CD4-positive, alpha-beta T cell treated with Interleukin-6 for 4 hours (primary cell): ENCODE measurements at places on chromosomes 2 and 18.

- DNase-seq = no peak
Measured at GRCh38 chr2:233901884-233902283, 15.3 kb upstream of the TRPM8 start.

DNA sequence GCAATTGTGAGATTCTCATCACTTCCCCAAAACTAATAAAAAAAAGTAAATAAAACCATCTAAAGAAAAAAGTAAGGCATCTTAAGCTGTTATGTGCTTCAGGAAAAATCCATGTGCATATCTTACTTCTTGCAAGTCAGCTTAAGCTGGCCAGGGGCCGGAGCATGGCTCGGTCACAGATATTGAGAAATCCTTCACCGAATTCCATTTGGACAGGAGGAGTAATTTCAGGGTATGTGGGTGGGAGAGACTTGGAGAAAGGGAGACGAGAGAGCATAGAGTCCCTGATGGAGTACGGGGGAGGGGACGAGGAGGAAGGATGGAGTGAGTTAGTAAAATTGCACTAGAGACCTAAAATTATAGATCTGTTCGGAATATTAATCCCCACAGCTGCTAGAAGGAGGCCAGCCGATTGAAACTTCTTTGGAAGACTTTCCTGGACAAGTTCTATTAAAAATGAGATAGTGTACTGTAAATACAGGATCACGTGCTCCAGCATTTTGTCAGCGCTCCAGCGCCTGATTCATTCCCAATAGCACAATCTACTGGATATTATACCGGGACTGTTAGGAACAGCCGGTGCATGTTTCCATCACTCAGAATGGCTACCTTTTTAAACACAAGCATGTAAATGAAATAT, 438.5 kb downstream of the ZNF516 start:
- no peak for DNase-seq

- DNase-seq = no peak
Measured at GRCh38 chr18:31513189-31513935, 15.4 kb downstream of the DSG2 start.

GRCh38 chr18:42517896-42518295, 562.9 kb downstream of the PIK3C3 start:
- DNase-seq = no peak

DNA sequence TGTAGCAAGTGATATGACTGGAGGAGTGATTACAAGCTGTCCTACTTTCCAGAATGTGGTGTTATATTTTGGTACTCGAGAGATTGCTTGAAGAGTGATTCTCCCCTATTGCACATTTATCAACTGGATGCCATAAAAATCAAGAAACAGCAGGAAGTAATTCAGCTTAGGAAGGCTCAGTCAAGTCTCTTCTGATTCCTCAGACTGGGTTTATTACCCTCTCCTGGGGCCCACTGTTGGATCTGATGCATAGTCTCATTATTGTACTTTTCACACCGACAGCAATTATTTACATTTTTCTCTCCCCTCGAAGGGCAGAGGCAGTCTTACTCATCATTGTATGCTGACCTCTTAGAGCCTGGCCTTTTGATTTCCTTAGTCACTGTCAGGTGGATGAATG, 9.3 kb downstream of the NOSTRIN start:
- no peak for DNase-seq

DNA sequence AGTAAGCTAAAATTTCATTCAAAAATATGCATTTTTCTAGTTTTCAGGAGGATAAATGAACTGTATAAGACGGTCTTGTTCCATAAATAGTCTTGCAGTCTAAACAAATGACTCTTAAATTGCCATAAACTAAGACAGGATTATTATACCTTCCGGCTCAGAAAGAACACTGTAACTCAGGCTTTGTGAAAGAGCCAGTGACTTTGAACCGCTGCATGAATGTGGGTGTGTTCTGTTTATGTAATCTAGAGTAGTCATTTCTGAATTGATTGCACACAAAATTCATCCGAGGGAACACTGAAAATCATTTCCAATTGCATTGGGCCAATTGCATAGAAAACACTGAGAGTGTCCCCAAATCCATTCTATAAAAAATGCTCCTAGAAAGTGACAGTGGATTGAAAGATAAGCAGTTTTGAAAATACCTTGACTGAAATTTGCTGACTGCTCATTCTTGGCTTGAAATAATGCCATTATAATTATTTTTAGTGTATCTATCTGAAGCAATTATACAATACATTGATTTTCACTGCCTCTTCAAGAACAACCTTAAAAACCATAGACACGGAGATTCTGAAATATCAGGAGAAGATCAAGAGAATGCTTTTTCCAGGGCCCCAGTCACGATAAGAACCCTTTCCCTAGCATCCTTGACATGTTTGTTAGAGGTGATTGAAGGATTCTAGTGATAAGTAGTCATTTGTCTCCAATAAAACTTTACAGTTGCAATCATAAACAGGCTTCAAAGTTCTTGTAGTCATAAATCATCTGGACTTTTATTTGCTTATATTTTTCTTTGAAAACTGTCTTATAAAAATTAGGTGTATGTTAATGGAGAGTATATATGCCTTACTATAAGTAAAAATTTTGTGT, 55.4 kb downstream of the CNTNAP5 start:
- DNase-seq = no peak

DNA sequence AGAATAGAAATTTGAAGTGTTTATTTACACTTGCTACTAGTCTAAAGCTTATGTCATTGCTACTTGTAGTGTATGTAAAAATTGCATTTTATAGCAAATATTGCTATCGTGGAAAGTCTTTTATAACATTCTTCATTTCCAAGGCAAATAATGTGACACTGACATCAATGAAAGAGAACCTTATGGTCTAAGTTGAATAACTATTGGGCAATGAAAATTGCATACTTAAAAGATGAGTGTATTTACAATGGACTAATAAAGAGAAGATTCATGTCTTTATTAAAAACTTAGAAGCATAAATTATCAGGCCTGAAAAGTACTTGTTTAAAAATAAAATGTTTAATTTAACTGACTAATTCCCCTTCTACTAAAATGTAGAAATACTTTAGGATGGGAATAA, 82.2 kb downstream of the LRP1B start:
- no peak for DNase-seq

GRCh38 chr18:60898111-60898510, 435.1 kb upstream of the CDH20 start:
- DNase-seq = no peak

DNA sequence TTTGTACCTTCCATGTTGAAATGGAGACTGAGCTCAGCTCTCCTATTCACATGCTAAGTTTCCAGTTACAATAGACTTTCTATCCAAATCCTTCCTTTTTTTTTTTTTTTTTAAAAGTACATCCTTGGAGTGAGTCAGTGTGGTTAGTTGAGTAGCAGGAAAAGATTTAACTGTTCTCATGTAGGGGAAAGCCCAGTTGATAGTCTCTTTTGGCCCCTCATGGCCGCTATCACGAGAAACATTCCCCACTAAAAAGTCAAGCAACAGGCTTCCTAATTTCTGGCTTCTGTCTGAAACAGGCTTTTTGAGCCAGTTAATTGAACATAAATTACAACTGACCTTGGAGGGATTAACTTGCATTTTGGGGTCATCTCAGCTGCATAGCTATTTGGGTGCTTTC, 161.3 kb downstream of the MEIS1 start:
- DNase-seq = no peak

DNA sequence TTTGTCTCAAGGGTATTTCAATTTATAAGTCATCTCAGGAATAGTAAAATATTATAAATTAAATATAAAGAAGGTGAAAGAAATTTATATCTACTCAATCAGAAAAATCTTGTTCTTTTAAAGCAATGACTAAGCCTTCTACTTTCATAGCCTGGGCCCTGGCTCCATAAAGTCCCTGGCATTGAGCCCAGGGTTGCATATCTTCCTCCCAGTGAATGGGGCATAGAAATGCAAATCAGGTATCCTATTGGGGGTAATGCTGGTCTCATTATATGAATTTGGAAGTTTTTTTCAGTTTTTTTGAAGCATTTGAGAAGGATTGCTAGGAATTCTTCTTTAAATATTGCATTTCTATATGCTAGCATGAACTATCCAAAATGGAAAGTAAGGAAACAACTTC, 73.9 kb upstream of the MC2R start:
- no peak for DNase-seq
